NCI-H2081 (cell line): ENCODE measurements at places on chromosomes 12 and 14.
A peak's percentile ranks its signal among the peaks of the same experiment; 100 is the strongest.

- DNase-seq = no peak
Observed at GRCh38 chr12:116160231-116160630, 117.3 kb downstream of the MED13L start.

DNA sequence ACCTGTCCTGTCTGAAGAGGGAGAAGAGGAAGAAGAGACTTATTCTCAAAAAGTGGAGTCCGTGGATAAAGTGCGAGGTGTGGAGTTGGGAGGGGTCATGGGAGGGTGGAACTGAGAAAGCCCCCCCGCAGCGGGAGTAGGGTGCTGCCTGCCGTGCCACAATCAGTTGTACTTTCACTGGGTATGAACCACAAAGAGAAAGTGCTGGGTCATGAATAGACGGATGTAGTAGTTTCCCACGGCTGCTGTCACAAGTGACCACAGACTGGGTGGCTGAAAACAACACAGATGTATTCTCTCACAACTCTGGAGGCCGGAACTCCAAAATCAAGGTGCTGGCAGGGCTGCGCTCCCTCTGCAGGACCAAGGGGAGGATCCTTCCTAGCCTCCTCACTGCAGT lies 5.5 kb downstream of the DNAH10 start:
- no peak for DNase-seq

GRCh38 chr14:83529531-83529930 lies 1995.9 kb upstream of the SEL1L start:
- DNase-seq = no peak

DNA sequence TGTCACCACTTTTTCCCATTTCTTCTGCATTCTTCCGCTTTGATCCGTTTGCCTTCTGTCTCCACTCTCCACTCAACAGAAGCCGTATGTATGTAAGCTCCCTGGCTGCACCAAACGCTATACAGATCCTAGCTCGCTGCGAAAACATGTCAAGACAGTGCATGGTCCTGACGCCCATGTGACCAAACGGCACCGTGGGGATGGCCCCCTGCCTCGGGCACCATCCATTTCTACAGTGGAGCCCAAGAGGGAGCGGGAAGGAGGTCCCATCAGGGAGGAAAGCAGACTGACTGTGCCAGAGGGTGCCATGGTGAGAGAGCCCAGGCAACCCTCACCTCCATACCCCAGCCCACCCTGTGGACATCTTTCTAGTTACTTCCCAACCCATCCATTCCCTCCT lies 8.3 kb downstream of the GLI1 start:
- no peak for DNase-seq

GRCh38 chr12:29088611-29089219 lies 60.4 kb upstream of the FAR2 start:
- no peak for DNase-seq

- no peak for DNase-seq
Observed at GRCh38 chr12:124416516-124417395, 121.9 kb downstream of the RFLNA start.

GRCh38 chr12:3102771-3103410 lies 25.7 kb downstream of the TSPAN9 start:
- no peak for DNase-seq

GRCh38 chr12:22329621-22330020 lies 4.9 kb downstream of the ST8SIA1 start:
- no peak for DNase-seq

GRCh38 chr14:91225025-91225424 lies 19.5 kb downstream of the GPR68 start:
- DNase-seq = no peak

- DNase-seq = no peak
Observed at GRCh38 chr12:67885375-67886169, 103.7 kb upstream of the IFNG-AS1 start.

DNA sequence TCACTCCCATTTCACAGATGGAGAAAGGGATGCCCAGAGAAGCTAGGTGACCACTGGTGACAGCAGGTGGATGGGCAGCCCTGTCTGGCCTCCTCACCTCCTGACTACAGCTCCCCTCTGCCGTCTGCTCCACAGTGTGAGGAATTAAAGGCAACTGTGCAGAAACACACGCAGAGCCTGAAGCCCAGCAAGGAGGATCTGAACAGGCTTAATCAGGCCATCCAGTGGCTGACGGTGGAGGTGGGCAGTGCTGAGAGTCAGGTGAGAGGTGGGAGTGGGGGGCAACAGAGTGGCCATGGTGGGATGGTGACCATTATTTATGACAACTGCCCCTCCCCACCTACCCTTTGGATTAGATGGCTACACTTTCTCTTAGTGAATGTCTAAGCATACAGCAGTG lies 1.2 kb downstream of the KRT86 start:
- no peak for DNase-seq

GRCh38 chr12:124525927-124526692 lies 41.3 kb downstream of the NCOR2 start:
- no peak for DNase-seq

DNA sequence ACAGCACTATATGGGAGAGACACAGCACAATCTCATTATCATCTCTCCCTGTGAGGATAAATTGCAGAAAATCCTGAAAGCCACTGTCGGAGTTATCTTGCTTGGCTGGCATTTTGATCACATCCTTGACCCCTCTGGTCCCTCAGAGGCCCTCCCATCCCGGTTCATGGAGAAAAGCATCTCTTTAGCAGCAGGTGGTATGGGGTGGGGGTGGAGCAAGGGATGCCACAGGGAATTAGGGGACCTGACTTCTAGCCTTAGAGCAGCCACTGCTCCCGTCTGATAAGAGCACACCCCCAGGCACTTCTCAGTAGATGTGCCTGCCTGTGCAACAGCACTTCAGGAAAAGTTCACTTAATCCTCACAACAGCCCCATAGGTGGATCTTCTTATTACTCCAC lies 38.6 kb downstream of the GRIN2B start:
- no peak for DNase-seq

GRCh38 chr12:29207120-29207519 lies 58.0 kb downstream of the FAR2 start:
- no peak for DNase-seq

DNA sequence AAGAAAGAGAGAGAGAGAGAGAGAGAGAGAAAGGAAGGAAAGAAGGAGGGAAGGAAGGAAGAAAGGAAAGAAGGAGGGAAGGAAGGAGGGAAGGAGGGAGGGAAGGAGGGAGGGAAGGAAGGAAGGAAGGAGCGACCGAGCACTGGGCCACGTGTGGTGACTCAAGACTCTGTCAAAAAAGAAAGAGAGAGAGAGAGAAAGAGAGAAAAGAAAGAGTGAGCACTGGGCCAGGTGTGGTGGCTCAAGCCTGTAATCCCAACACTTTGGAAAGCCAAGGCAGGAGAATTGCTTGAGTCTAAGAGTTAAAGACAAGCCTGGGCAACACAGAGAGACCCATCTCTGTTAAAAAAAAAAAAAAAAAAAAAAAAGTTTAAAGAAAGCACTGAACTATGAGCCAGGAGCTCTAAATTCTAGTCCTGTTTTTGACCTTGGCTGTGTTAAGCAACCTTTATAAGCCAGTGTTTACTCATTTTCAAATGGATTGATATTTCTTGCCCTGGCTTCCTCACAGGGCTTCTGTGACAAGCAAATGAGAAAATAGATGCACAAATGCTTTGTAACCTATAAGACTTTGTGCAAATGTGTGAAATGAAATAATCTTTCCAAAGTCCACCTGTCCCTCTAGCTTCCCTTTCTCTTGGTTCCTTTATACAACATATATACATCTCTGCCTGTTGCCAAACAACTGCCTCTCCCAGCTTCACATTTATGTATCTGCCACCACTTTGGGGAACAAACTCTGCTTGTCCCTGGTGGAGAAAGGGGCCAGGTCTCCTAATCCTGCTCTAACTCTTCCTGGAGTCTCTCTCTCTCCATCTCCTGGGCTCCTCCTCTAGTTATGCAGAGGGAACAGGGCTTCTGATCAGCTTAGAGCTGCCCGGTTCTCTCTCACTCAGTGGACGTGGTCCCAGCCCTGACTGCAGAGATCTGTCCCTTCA lies 16.1 kb upstream of the PLEKHG6 start:
- DNase-seq = no peak

GRCh38 chr12:41527062-41527461 lies 338.9 kb downstream of the PDZRN4 start:
- DNase-seq = no peak

GRCh38 chr12:8781381-8782127 lies 40.9 kb upstream of the A2ML1 start:
- no peak for DNase-seq

GRCh38 chr12:47231456-47231855 lies 151.7 kb upstream of the AMIGO2 start:
- no peak for DNase-seq

DNA sequence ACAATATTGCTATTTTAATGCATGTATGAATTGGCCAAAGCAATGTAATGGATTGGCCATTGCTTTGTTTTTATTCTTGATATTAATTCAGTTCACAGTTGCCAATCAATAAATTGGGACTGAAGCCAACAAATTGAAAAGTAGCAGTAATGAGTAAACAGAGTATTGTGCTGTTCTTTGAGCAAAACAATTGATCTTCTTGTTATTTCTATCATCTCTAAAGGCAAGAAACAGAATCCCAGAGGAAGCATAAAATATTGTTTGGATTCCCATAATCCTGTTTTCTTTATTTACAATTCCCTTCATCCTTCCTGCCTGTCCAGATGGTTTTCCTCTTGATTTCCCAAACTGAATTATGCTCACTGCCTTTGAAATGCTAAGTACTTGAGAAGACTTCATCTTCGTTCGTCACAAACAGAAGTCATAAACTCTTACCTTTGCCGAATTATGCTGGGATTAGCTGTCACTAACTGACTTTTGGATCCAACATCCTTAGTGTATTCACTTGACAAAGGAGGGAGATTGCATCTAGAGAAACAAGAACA lies 85.9 kb downstream of the ST8SIA1 start:
- DNase-seq = no peak

GRCh38 chr12:43675048-43675904 lies 83.3 kb downstream of the PUS7L start:
- DNase-seq = no peak

DNA sequence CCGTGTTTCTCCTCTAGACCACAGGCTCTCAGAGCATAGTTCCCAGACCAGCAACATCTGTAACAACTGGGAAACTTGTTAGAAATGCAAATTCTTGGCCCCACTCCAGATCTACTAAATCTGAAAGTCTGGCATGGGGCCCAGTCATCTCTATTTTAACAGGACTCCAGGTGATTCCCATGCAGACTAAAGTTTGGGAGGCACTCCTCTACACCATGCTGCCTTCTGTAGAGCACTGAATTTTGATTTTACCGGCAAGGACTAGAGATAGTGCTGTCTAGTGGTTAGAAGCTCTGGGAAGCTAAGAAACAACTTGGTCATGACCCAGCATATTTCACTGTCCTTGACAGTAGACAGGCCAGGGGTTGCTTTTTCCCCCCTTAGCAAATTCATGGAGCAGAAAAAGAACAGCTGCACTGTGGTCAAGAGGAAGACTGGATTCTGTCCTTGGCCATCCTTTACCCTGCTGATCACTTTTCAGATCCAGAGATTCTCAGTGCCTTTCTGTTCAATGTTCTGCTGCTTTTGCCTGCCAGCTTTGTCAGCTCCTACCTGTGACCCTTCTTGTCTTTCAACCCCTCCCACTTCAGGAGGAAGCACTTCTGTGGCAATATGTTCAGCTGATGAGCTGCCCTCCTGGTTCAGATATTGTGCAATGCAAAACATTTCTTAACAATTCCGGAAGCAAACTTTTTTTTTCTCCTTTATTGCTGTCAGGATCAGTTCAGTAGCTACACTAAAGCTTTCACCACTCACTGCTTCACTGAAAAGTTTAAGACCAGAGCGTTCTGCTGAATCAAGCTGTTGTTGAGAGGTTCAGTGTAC lies 133.8 kb upstream of the NUDT4 start:
- no peak for DNase-seq

DNA sequence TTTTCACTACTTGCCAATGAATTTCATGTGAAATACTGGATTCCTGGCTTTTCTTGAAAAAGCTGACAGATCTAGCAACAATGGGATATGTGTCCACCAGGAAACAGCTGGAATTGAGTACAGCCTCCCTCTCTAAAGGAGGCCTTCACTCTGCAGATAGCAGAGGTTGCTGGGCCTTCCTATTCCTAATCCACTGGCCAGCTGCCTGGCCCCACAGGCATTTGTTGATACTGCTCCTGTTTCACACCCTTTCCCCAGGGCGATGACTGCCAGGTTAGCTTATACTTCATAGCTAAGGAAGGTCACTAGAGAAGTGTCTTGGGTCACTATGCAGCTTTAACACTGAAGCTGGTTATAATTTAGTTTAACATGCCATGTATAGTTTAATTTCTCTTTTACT lies 87.5 kb upstream of the PDZRN4 start:
- no peak for DNase-seq

DNA sequence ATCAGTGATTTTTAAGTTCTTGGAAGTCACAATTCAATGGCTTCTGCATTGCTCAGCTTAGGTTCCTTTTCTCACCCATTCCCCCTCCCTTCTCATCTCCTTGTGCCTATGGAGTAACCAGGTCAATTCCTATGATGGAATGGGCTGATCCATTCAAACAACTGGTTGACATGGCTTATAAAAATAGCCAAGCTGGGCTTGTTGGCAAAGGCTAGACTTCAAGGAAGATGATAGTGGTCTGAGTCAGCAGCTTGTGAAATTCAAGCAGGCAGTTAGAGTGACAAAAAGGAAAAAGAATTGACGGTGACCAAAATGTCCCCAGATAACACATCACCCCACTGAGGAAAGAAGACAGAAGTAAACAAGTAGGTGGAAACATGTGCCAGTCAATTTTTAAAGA lies 119.9 kb upstream of the PCED1B start:
- DNase-seq = no peak

GRCh38 chr14:51430633-51431032 lies 190.6 kb downstream of the TMX1 start:
- DNase-seq = peak; percentile 13

GRCh38 chr12:92334552-92334951 lies 188.9 kb upstream of the BTG1 start:
- DNase-seq = no peak

- peak; percentile 57 for DNase-seq
Observed at GRCh38 chr14:62162998-62163589, 400.9 kb downstream of the SNAPC1 start.

DNA sequence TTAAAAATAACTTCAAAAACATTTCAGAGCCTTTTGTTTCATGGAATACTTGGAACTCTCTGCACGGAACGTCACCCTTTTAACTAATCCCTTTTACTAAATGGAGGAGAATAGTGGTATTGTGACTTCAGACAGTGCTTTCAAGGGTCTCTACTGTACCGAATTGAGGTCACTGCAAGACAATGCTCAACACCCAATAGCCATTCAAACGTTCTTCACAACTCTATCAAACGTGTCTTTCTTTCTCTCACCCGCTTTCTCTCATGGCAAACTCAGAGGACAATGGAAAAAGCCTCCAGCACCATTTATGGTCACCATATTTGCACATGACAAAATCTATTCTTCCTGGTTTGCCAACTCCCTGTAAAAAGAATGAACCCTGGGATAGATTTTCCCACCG lies 132.1 kb upstream of the SOX5 start:
- no peak for DNase-seq

- DNase-seq = no peak
Observed at GRCh38 chr14:105941226-105942166, 415.1 kb downstream of the TMEM121 start.
